Activated T-helper 1 cell treated with Interleukin-2 at 50 U/mL for 16 hours (primary cell): ENCODE measurements at places on chromosomes 3 and 15.

- DNase-seq = no peak
These were observed 39.2 kb downstream of the HMCES start for GRCh38 chr3:129317848-129318247.

GRCh38 chr3:136404056-136404455, 153.9 kb downstream of the PCCB start:
- no peak for DNase-seq

- DNase-seq = no peak
These were observed 609 bp upstream of the TBC1D23 start for GRCh38 chr3:100260081-100260684.

DNA sequence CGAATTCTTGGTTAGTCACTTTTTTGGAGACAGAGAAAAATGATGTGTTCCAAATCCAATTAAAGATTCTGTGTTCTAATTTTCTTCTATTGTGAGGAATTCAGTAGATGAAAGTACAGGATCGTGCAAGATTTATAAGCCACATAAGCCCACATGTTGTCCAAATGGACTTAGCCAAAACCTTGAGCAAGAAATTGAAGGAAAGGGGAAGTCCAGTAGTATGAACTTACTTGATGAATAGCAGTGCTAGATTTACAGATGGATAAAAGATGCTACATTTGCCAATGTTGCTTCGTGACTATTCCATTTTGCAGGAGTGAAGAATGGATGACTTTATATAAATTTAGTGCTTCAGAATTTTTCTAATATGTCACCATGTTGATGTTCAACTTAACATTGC, 120.0 kb upstream of the ATP11B start:
- DNase-seq = no peak

- DNase-seq = no peak
These were observed 14.0 kb downstream of the PLCD1 start for GRCh38 chr3:38015485-38015884.
